Activated gamma-delta T cell (primary cell): ENCODE measurements at places on chromosomes 11 and 22.

DNA sequence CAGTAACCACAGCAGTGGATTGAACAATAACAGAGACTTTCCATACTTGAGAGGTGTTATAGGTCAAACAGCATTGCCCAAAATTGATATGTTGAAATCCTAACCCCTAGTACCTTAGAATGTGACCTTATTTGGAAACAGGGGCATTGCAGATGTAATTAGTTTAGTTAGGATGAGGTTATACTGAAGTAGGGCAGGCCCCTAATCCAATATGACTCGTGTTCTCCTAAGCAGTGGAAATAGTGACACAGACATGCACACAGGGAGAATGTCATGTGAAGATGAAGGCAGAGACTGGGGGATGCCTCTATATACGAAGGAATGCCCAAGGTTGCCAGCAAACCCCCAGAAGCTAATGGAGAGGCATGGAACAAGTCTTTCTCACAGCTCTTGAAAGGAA, 270.5 kb downstream of the TENM4 start:
- no peak for DNase-seq

DNA sequence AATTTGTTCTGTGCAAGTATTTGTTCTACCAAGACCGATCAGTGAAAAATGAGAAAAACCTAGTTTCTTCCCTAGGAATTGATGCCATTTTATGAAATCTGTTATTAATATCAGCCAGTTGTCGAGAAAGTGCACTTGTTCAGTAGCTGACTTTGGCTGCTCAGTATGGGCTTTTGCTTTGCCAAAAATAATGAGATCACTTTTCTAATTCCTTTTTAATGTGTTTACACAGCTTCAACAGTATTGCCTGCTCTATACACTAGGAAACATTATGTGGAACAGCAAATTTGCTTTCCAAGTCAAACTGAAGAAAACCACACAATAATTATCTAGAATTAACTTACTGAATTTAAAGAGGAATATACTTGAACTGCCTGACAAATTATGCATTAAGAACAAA, 34.4 kb downstream of the SCUBE2 start:
- no peak for DNase-seq

GRCh38 chr22:38467904-38468442, at the start of gene KDELR3:
KDELR3 (plus strand) TSS chr22:38468096; CDS start chr22:38468234, 138 bp downstream.
- no peak for DNase-seq

DNA sequence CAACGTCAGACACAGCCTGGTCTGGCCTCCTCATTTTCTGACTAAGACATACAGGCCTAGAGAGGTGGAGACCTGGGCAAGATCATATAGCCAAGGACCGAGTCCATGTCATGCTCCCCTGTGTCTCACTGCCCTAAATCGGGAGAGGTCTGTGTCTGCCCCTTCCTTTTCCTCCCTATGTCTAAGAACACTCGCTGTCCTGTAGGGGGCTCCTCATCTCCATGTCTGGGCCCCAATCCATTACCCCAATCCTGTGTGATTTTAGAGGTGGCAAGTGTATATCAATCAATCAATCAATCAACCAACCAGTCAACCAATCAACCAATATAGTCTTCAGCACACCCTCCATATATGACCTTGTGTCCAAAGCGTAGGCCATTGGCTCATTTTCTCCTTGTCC, 125.7 kb downstream of the KIRREL3 start:
- DNase-seq: no peak

- no peak for DNase-seq
These were observed 6.4 kb downstream of the LTBP3 start for GRCh38 chr11:65551572-65552387.

- DNase-seq: no peak
These were observed 886.1 kb downstream of the LRRC4C start for GRCh38 chr11:40573254-40573891.

DNA sequence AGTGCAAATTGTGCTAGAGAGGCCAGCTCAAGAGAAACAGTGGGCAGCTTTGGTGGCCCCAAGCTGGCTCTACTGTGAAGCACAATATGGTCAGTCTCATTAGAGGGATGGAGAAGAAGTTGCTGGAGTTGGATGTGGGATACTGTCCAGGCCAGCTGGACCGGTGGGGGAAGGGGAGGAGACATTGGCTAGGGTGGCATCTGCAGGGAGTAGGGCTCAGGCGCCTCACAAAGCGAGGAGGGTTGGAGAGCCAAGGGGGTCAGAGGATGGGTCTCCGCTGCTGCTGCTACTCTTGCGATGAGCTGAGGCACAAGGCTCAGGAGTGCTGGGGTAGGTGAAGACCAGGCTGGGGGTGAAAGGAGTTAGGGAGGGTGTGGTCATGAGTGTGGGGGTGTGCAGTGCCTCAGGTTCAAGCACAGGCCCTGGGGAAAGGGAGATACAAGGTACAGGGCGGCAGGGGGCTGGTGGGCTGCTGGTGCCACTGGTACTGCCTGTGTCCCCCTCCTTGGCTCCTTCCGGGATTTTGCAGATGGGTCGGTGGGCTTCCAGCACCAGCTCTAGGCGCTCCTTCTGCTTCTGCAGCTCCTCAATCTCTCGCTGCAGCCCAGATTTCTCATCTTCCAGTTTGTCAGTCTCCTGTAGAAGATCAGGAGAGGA, 2.3 kb downstream of the CCDC85B start:
- no peak for DNase-seq

GRCh38 chr11:119062779-119063178, 4.8 kb upstream of the VPS11 start:
- DNase-seq: no peak

DNA sequence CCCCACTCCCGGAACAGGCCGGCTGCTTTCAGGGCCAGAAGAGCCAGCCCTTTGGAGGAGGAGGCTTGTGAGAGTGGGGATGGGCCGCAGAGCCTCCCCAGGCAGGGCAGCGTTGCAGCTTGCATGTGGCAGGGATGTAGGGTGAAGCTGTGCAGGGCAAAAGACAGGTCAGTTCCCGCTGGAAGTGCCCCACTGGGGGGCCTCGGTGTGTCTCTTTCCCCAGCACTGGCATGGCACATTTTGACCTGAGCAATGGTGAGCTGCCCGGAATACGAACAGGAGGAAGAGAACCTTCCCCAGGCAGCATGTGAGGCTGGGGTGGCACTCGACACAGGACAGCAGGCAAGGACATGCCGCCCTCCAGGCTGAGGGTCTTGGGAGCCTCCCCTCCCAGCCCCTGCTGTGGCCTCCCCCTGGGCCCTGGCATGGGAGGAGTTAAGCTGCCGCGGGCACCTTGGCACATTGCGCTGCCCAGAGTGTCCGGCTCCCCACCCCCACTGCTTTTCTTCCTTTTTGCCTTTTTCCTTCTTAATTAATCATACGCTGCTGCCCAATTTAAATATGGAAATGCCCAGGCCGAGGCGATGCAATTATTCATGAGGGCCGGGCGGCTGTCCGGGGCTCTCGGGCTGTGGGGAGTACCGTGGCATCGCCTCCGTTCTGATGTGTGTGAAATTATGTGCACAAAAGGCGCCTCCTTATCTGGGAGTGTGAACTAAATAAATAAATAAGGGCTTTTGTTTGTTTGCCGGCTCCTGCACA, 76.0 kb upstream of the WNT7B start:
- no peak for DNase-seq

DNA sequence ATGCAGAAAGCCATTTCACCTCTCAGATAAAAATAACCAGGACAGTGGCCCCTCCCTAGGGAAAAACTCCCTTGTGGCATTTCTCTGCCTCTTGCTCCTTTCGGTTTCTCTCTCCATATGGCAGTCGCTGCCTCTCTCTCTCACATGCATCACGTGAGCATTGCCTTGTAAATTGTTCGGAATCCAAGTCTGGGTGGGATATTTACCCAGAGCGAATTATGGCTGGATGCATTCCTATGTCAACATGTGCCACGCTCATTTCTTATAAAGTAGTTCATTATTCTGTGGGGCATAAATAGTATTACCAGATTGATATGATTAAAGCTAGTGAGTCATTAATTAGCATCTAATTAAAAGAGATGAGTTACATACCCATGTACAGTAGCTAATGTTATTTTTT, 392.9 kb downstream of the INSC start:
- no peak for DNase-seq

GRCh38 chr11:58898106-58898505, 41.2 kb upstream of the GLYATL1 start:
- DNase-seq: no peak

- DNase-seq: no peak
These were observed 1.5 kb upstream of the GGT1 start for GRCh38 chr22:24601217-24602104.

GRCh38 chr11:57240757-57241156, 3.7 kb upstream of the APLNR start:
- no peak for DNase-seq

DNA sequence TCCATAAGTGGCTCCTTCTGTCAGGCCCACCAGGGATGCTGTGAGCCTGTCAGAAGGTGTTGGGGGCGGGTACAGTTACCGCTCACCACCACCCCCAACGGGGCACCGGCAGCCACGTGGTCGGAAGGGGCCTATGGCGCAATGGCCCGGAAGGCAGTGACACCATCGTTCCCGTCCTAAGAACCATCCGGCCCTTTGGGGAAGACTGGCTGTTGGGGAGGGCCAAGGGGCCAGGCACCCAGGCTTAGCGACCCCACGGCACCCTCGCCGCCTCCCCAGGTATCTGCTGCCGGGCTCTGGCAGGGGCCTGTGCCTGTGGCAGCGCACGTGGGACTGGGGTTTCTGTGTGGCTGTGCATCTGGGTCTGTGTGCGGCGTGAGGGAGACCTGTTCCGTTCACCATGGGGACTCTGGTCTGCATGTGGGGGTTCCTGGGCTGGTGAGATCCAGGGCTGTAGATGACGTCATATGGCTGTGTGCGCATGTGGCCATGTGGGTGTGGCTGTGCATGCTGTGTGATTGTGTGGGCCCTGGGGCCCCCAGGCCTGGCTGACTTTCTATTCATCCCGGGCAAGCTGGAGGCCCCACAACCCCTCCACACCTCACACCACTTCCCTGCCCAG, 717 bp downstream of the OSM start:
- peak; percentile 72 for DNase-seq

DNA sequence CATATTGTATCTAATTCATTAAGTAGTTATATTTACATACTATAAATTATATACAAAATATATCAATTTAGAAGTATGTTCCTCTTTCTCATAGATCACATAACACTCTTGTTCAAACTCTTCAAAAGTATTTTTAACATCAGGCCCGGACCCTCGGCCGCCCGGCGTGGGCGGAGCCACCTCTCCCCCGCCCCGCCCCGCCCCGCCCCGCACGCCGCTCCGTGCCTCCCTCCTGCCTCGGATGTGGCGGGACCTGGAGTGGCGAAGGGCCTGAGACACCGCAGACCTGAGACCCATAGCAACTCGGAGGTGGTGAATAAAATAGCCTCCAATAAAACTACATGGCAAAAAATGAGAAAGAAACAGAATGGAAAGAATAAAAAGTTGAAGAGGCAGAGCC, 105.9 kb upstream of the BDNF start:
- DNase-seq: no peak

- DNase-seq: no peak
These were observed 11.6 kb upstream of the GAB2 start for GRCh38 chr11:78429209-78429608.

- DNase-seq: no peak
These were observed 728.6 kb downstream of the BRD1 start for GRCh38 chr22:49099089-49099488.

- no peak for DNase-seq
These were observed 47.8 kb downstream of the MRTFA start for GRCh38 chr22:40588726-40589125.

- DNase-seq: no peak
These were observed 135.5 kb downstream of the PARVA start for GRCh38 chr11:12512826-12513395.

DNA sequence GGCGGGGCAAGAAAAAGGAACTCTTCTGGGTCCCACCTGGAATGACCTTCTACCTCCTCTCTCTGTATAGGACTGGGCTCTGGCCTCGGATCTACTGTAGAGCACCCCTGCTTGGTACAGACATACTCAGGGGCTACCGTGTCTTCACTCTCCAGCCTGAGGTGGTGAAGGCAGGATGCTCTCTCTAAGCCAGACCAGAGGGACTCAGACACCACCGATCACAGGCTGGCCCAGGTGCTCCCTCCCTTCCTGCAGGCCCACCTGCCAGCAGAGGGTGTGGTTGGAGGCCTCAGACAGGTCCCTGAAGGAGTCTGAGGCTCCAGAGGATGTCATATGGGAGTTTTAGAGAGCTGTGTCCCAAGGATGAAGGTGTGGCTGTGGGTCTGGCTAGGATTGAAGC, 4.1 kb downstream of the NHERF4 start:
- no peak for DNase-seq

GRCh38 chr11:118657709-118658428, 21.6 kb downstream of the TREH start:
- DNase-seq: no peak

DNA sequence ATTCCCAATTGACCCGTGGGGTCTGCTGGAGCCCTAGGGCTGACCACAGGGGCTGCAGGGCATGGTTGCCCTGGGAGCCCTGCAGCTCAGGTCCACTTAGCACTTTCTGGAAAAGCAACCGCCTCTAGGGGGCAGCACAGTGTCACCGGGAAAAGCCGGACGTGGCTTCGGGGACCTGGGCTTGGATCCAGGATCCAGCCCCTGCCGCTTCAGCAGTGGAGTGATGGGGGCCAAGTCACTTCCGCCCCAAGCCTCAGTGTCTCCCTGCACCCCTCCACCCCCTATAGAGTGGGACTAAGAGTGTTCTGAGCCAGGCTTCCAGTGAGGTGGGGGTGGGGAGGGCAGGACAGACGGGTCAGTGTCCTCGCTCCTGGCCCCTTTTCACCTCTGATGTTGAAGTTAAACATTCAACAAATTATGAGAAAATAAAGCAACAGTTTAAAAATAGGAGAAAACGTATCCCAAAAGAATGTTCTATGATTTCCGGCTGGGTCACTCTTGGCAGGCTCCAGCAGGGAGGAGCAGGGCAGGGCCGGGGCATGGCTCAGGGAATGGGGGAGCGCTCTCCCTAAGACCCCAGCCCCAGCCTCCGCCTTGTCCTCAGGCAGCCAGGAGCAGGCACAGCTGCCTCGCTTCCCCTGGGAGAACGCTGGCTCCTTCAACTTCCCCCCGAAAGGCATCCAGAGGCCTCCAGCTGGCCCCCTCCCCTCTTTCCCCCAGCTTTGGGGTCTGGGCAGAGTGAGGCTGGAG, 96.5 kb upstream of the FGF3 start:
- no peak for DNase-seq

GRCh38 chr11:112634551-112634950, 326.7 kb upstream of the NCAM1 start:
- no peak for DNase-seq

- DNase-seq: no peak
These were observed 187.5 kb downstream of the SWAP70 start for GRCh38 chr11:9851366-9851765.

GRCh38 chr11:117538263-117539135, 210.8 kb downstream of the CEP164 start:
- no peak for DNase-seq
